ENCODE measurements at places on chromosomes 5 and 9. TPM values are rescaled to one million over a fixed set of nuclear protein-coding genes. Genes with fewer than 3 reads are reported as not detected.
A peak's percentile ranks its signal among the peaks of the same experiment; 100 is the strongest.

LECT2 gene
- not detected for total RNA-seq

GRCh38 chr5:108579236-108579635 lies 168.5 kb upstream of the FER start:
- no peak for DNase-seq

DNA sequence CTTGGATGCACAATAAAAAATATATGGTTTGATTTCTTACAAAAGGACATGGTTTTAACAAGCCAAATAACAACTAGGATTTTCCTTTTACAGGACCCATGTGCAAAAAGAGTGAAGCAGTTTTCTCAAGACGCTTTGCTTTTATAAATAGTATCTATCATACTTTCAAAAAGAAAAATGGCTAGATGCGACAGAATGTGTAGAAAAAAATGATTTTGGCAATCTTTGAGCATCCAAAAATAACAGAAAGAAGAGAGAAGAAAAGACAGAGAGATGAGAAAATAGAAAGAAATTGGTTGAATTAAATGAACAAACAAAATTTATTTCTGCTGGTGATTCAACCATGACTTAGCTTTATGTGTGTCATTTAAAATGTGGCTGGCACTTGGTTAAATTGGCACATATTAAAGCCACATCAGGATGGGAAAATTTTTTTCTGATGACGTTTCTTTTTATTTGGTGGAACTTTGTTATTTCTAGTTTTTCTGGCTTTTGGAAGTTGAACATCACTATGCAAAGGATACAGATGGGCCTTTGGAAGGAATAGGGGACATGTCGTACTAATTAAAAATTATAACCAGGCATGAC lies 35.6 kb upstream of the NREP start:
- no peak for DNase-seq

- no peak for DNase-seq
These were observed 24.2 kb downstream of the POU5F2 start for GRCh38 chr5:93717162-93717561.

DNA sequence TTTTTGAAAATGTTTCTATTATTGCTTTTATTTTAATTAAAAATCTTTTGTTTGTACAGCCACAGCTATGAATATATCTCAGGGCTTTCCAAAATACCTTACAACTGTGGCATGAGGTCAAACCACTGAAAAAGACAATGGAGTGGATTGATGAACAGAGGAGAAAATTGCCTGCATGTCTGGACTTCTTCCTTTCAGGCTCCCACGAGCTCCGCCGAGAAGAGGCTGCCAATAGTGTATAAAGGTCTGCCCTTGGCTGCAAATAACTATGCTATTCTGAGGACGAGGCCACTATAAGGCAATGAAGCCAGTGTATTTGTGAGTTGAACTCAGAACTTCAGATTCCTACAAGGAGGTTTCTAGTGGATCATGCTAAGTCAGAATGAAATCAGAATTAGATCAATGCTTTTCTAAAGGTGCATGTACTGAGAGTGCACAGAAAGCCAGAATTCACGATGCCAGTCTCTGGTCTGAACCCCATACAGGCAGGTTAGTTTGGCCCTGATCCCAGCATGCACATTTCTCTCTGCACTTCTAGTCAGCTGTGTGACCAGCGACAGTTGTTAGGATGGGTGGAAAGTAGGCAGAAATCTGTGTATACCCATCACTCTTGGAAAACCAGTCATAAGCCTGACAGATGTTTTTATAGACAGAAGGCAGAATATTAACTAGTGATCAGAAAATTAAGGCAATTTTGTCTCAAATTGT lies 42.7 kb upstream of the PLPP1 start:
- DNase-seq = peak; percentile 73

GRCh38 chr5:36613241-36613640 lies 6.8 kb downstream of the SLC1A3 start:
- peak; percentile 45 for DNase-seq

DNA sequence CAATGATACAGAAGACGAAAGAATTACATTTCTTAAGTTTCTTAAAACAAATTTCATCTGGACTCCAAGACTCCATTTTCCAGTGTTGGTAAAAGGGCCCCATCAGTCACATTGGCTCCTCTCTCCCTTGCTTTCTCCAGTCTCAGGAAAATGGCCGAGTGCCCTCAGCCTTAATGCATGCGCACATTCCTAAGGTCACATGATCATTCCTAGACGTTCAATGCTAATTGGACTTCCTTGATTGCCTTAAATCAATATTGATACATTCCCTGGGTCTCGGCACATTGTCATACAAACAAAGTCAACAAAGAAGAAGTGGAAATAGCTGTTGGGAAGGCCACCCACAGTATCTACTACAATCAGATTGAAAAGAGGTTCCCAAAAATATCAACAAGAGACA lies 413.6 kb upstream of the GRAMD2B start:
- peak; percentile 47 for DNase-seq

- no peak for DNase-seq
These were observed 74.8 kb downstream of the SH3PXD2B start for GRCh38 chr5:172379481-172379880.

SLC6A3 gene
- not detected for total RNA-seq

DNA sequence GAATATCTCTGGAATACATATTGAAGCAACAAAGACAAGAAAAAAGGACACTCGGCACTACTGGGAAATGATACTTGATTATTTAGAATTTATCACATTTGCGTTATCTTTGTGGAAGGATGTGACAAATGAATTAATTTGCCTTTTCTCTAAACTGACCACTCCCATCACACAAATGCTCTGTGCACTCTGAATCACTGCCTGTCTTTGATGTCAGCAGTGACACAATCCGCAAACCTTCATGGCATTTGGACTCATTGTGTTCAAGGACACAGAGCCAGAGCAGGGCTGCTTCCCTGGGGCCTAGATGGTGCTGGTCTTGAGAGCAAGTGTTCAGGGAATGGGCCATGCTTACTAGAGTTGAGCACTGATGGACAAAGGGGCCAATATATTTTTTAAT lies 4.9 kb upstream of the KIF4B start:
- DNase-seq = no peak

GRCh38 chr5:133746834-133747233 lies 134.5 kb upstream of the FSTL4 start:
- no peak for DNase-seq

- DNase-seq = peak; percentile 80
These were observed at the start of gene COMMD10 for GRCh38 chr5:116084871-116085715. Gene COMMD10 (plus strand): TSS chr5:116085025.

SH3RF2 gene
- total RNA-seq = 62.0 TPM

TEX48 gene
- not detected for total RNA-seq

SHISAL2B gene
- not detected for total RNA-seq
